ENCODE measurements at places on chromosomes 5 and 9.

DNA sequence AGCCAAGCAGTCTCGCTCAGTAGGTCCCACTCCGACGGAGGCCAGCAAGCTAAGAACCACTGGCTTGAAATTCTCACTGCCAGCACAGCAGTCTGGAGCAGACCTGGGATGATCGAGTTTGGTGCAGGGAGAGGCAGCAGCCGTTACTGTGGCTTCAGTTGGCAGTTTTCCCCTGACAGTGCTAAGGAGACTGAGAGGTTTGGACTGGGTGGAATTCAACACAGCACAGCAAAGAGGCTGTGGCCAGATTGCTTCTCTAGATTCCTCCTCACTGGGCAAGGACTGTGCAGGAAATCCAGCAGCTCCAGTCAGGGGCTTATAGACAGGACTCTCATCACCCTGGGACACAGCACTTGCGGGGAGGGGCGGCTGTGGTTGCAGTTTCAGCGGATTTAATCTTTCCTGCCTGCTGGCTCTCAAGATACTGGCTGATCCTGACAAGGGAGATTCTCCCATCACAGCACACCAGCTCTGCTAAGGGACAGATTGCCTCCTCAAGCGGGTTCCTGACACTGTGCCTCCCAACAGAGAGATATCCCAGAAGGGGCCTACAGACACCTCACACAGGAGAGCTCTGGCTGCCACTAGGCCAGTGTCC is 122.1 kb downstream of the YIPF5 start:
- H3K4me1 ChIP-seq: no peaks in the 10 kb centered on the region
- peaks cover 10% of the 10 kb centered on the region for H3K27me3 ChIP-seq
- no peak overlapping the region for H3K27ac ChIP-seq
- DNase-seq: no peak
- no peaks in the 10 kb centered on the region for H3K36me3 ChIP-seq
- H3K4me3 ChIP-seq: no peak overlapping the region

GRCh38 chr5:129899454-129899853 is 4.8 kb upstream of the CHSY3 start:
- DNase-seq: no peak
- H3K4me3 ChIP-seq: no peak overlapping the region
- H3K4me1 ChIP-seq: peaks cover 6% of the 10 kb centered on the region
- peaks cover 16% of the 10 kb centered on the region for H3K27me3 ChIP-seq
- H3K36me3 ChIP-seq: no peaks in the 10 kb centered on the region

GRCh38 chr5:148255456-148255855 is 13.1 kb upstream of the SPINK13 start:
- no peaks in the 10 kb centered on the region for H3K4me1 ChIP-seq
- no peak overlapping the region for H3K4me3 ChIP-seq
- H3K36me3 ChIP-seq: no peaks in the 10 kb centered on the region
- no peak overlapping the region for H3K27ac ChIP-seq

DNA sequence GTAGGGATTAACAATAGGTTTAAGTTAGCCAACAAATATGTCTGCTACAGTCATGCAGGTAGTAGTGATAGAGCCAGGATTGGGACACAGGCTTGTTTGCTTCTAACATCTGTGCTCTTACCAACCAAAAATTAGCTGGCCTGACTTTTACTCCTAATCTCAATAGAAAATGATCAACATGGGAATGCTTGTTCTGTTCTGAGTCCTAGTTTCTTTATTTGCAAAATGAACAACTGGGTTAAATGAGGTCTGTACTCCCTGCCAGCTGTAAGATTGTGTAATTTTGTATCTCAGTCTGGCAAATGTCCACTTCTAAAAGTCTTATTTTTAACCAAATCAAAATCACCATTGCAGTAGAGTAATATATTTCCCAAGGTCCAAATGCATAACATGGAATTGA is 216.8 kb downstream of the NMUR2 start:
- no peak overlapping the region for H3K27ac ChIP-seq
- H3K27me3 ChIP-seq: peaks cover 2% of the 10 kb centered on the region
- DNase-seq: no peak
- no peaks in the 10 kb centered on the region for H3K36me3 ChIP-seq
- H3K4me3 ChIP-seq: no peak overlapping the region
- no peaks in the 10 kb centered on the region for H3K4me1 ChIP-seq

GRCh38 chr5:9608093-9608492 is 22.1 kb downstream of the TAS2R1 start:
- no peak for DNase-seq
- no peaks in the 10 kb centered on the region for H3K4me1 ChIP-seq
- H3K4me3 ChIP-seq: no peak overlapping the region

DNA sequence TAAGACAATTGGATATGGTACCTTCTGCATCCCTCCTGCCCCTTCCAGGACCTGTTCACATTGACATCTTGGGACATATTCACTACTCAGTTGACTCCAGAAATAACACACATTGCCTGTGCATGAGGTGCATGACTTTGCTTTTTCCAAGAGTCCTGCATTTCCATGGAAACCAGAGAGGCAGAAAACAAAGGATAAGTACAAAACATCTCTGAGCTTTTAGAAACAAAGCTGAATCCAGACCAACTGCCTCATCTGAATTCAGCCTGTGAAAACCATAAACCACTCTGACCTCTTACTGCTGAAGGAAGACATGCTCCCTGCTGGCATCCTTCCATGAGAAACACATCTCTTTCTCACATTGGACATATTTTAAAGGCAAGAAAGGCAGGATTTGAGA is 695.1 kb downstream of the TAF11L14 start:
- no peaks in the 10 kb centered on the region for H3K36me3 ChIP-seq
- no peak overlapping the region for H3K4me3 ChIP-seq
- H3K27ac ChIP-seq: no peak overlapping the region
- no peak for DNase-seq

- H3K27ac ChIP-seq: no peak overlapping the region
- no peak overlapping the region for H3K4me3 ChIP-seq
- peaks cover 32% of the 10 kb centered on the region for H3K36me3 ChIP-seq
- no peak for DNase-seq
- H3K4me1 ChIP-seq: peaks cover 30% of the 10 kb centered on the region
- no peaks in the 10 kb centered on the region for H3K27me3 ChIP-seq
Observed at GRCh38 chr5:140296289-140296688, 6.6 kb downstream of the PFDN1 start.

DNA sequence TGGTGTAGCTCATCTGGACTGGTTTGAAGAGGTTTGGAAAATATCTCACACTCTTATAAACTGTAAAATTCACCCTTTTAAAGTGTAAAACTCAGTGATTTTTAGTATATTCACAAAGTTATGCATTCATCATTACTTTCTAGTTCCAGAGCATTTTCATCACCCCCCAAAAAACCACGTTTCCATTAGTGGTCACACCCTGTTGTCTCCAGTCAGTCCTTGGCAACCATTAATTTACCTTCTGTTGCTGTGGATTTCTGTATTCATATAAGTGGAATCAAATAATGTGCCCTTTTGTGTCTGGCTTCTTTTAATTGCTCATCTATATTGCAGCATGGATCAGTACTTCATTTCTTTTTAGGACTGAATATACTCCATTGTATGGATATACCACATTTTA is 18.4 kb downstream of the NIPBL start:
- H3K27ac ChIP-seq: no peak overlapping the region
- H3K4me3 ChIP-seq: no peak overlapping the region
- no peaks in the 10 kb centered on the region for H3K27me3 ChIP-seq

GRCh38 chr9:107541523-107541922 is 52.0 kb upstream of the KLF4 start:
- H3K4me3 ChIP-seq: no peak overlapping the region
- H3K36me3 ChIP-seq: no peaks in the 10 kb centered on the region
- no peaks in the 10 kb centered on the region for H3K4me1 ChIP-seq
- no peak for DNase-seq
- no peaks in the 10 kb centered on the region for H3K27me3 ChIP-seq
- H3K27ac ChIP-seq: no peak overlapping the region

GRCh38 chr5:14035859-14036503 is 91.5 kb upstream of the DNAH5 start:
- no peaks in the 10 kb centered on the region for H3K36me3 ChIP-seq
- H3K27me3 ChIP-seq: peaks cover 28% of the 10 kb centered on the region
- H3K4me3 ChIP-seq: no peak overlapping the region
- DNase-seq: no peak
- H3K4me1 ChIP-seq: peaks cover 9% of the 10 kb centered on the region
- no peak overlapping the region for H3K27ac ChIP-seq

- H3K4me1 ChIP-seq: peaks cover 52% of the 10 kb centered on the region
- peaks cover 3% of the 10 kb centered on the region for H3K36me3 ChIP-seq
- H3K27me3 ChIP-seq: no peaks in the 10 kb centered on the region
- no peak overlapping the region for H3K27ac ChIP-seq
Observed at GRCh38 chr9:123268199-123268464, 254 bp downstream of the STRBP start.

- no peak overlapping the region for H3K27ac ChIP-seq
- peaks cover 20% of the 10 kb centered on the region for H3K4me1 ChIP-seq
- DNase-seq: no peak
- no peak overlapping the region for H3K4me3 ChIP-seq
Observed at GRCh38 chr5:149962601-149963300, 2.2 kb downstream of the SLC26A2 start.

DNA sequence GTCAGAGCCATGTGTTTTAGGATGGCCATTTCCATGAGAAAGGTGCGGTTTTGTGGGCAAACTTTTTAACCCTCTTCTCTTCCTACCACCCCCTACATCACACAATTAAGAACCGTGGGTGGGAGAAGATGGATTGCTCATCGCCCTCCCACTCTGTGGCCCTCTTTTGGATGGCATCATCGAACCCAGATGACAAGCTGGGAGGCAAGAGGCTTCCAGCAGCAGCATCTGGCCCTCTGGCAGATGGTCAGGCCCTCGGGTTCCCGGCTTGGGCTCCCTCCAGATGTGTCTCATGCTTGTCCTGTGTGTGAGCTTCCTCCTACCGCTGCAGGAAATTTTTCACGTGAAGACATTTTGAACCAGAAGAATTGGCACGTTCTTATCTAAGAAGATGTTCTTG is 199.9 kb downstream of the EBF1 start:
- peak overlapping the region; percentile 35 for H3K4me3 ChIP-seq
- peaks cover 43% of the 10 kb centered on the region for H3K36me3 ChIP-seq
- H3K4me1 ChIP-seq: peaks cover 79% of the 10 kb centered on the region
- peak overlapping the region; percentile 93 for H3K27ac ChIP-seq

GRCh38 chr5:151911011-151911410 is 13.6 kb downstream of the GLRA1 start:
- H3K27me3 ChIP-seq: peaks cover 5% of the 10 kb centered on the region
- H3K4me1 ChIP-seq: no peaks in the 10 kb centered on the region

DNA sequence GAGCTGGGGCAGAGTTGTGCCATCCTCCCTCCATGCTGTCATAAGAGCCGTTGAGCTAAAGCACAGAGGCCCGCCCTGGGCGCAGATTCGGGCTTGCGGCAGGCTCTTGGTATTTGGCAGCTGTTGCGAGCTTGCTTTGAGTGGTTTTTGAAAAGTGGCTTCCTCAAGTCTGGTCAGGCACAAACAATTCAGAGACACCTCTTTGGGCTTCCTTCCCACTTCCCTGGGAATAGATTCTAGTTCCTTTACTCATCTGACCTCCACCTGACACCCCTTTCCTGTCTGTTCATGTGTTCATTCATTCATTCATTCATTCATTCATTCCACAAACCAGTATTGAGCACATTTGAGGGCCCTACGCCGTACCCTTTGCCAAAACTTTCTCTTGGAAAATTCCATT is 27.4 kb downstream of the NCS1 start:
- DNase-seq: no peak
- no peaks in the 10 kb centered on the region for H3K36me3 ChIP-seq
- H3K27ac ChIP-seq: no peak overlapping the region
- peaks cover 6% of the 10 kb centered on the region for H3K27me3 ChIP-seq

GRCh38 chr5:91175708-91176107 is 207.4 kb downstream of the ARRDC3 start:
- H3K4me1 ChIP-seq: no peaks in the 10 kb centered on the region
- H3K4me3 ChIP-seq: no peak overlapping the region
- peaks cover 3% of the 10 kb centered on the region for H3K27me3 ChIP-seq
- no peaks in the 10 kb centered on the region for H3K36me3 ChIP-seq
- no peak overlapping the region for H3K27ac ChIP-seq

DNA sequence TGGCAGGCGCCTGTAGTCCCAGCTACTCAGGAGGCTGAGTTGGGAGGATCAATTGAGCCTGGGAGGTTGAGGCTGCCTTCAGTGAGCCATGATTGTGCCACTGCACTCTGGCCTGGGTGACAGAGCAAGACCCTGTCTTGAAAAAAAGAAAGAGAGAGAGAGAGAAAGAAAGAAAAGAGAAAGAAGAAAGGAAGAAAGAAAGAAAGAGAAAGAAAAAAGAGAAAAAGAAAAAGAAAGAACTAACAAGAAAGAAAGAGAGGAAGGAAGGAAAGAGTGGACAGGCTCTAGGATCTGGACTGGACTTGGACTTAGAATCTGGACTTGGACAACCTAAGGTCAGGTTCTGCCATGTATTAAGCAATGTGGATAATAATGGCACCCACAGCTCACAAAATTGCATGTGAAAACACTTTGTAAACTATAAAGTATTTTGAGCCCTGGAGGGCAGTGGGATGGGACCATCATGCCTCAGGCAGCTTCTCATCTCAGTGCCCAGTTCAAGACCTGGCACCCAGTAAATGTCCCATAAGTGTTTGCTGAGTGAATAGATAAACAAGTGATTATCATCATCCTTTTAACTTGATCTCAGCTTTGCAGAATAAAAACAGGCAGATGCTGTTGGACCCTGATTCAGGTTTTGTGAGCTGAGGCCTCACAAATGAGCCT is 12.8 kb upstream of the PHF19 start:
- no peaks in the 10 kb centered on the region for H3K27me3 ChIP-seq
- no peak for DNase-seq
- peak overlapping the region; percentile 24 for H3K27ac ChIP-seq
- H3K4me1 ChIP-seq: peaks cover 62% of the 10 kb centered on the region
- no peaks in the 10 kb centered on the region for H3K36me3 ChIP-seq

- H3K27ac ChIP-seq: peak overlapping the region; percentile 99
- no peak overlapping the region for H3K4me3 ChIP-seq
- H3K36me3 ChIP-seq: peaks cover 11% of the 10 kb centered on the region
- DNase-seq: no peak
- peaks cover 44% of the 10 kb centered on the region for H3K4me1 ChIP-seq
- H3K27me3 ChIP-seq: no peaks in the 10 kb centered on the region
Observed at GRCh38 chr9:128094950-128095544, 27.0 kb downstream of the SLC25A25 start.

- DNase-seq: no peak
- no peak overlapping the region for H3K4me3 ChIP-seq
- H3K27me3 ChIP-seq: no peaks in the 10 kb centered on the region
- no peaks in the 10 kb centered on the region for H3K4me1 ChIP-seq
- H3K27ac ChIP-seq: no peak overlapping the region
Observed at GRCh38 chr5:116068028-116068632, 16.7 kb upstream of the COMMD10 start.
